NCI-H1694 (cell line): ENCODE measurements at places on chromosomes 7 and 10.

- DNase-seq: no peak
These were observed 303.6 kb downstream of the DGKB start for GRCh38 chr7:14598978-14599377.

GRCh38 chr7:39414224-39415035 lies 151.8 kb upstream of the YAE1 start:
- no peak for DNase-seq

DNA sequence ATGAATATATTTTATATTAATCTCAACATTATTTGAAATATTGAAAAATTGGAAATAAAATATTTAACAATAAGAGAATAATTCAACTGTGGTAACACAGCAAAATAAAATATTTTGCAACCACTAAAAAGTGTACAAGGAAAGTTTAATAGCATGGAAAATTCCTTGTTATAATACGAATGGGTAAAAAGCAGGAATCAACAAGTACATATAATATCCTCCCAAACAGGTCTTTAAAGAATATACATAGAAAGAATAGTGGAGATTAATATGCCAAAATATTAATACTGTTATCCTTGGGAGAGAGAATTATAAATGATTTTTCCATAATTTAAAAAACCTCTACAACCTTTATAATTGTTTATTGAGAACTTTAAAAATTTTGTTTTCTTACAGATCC lies 1.0 kb downstream of the DNAJC12 start:
- DNase-seq: no peak

- no peak for DNase-seq
These were observed 50.8 kb downstream of the CAMK2B start for GRCh38 chr7:44274623-44274975.

- no peak for DNase-seq
These were observed 2.5 kb downstream of the VOPP1 start for GRCh38 chr7:55569797-55570196.

DNA sequence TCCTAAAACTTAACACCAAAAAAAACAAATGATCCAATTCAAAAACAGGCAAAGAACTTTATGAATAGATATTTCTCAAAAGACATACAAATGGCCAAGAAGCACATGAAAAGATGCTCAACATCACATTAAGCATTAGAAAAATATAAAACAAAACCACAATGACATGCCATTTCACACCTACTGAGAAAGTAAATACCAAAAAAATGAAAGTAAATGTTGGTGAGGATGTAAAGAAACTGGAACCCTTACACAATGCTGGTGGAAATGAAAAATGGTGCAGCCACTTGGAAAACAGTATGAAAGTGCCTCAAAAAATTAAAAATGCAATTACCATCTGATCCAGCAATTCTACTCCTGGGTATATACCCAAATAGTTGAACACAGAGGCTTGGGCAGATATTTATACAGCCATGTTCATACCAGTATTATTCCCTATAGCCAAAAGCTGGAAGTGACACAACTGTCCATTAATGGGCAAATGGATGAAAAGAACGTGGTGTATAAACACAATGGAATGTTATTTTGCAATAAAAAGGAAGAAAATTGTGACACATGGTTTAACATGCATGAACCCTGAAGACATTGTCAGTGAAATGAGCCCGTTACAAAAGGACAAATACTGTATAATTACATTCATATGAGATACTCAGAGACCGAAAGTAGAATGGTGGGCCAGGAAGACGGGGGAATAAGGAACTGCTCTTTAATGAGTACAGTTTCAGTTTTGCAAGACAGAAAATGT lies 89.0 kb downstream of the JMJD1C start:
- DNase-seq: no peak

DNA sequence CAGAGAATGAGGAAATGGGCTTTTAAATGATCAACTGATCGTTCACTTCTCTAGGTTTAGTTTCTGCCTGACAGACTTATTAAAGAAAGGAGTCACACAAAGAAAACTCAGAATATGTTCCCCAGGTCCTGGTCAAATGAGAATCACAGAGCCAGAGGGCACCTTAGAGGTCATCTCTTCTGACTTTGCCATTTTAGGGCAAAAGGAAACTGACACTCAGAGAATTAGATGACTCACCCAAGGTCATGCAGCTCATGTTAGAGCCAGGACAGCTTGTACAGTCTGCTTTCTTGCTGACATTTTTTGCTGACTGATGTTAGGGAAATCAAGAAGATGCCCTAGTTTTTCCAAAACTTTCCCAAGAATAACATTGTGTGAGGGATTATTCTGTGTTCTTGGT lies 312.7 kb upstream of the SP8 start:
- DNase-seq: no peak

DNA sequence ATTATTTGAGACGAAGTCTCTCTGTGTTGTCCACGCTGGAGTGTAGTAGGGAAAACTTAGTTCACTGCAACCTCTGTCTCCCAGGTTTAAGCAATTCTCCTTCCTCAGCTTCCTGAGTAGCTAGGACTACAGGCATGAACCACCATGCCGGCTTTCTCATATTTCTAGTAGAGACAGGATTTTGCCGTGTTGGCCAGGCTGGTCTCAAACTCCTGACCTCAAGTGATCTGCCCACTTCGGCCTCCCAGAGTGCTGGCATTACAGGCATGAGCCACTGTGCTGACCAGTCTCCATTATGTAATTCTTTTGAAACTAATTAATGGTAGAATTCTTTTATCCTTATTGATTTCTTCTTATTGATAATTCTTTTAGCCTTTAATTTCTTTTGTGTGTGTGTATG lies 32.5 kb downstream of the PCLO start:
- no peak for DNase-seq

DNA sequence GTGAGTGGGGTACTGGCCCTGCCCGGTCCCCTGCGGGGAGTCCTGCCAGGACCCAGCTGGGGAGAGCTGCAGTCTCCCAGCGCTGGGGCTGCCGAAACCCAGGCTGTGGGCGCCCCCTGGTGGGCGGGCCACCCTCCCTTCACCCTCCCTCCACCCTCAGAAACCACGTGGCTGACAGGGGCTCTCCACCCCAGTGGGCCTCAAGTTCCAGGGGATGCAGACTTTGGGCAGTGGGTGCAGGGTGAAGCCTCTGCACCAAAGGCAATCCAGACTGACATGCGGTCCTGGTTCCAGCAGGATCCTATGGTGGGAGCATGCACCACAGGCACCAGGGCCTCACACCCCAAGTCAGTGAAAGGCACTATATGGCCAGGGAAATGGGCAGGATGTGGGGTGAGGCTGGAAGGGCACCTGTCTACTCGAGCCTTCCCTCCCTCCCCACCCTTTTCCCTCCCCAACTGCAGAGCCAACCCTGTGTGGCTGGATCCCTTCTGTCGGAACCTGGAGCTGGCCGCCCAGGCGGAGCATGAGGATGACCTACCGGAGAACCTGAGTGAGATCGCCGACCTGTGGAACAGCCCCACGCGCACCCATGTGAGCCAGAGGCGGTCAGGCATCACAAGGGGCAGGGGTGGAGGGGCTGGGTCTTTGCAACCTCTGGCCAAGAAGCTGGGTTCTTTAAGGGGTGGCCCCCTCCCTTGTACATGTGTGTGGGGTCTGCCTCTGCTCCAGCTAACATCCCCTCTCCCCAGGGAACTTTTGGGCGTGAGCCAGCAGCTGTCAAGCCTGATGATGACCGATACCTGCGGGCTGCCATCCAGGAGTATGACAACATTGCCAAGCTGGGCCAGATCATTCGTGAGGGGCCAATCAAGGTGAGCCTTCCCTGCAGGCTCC lies 38.8 kb downstream of the PSAP start:
- DNase-seq: peak; percentile 23

DNA sequence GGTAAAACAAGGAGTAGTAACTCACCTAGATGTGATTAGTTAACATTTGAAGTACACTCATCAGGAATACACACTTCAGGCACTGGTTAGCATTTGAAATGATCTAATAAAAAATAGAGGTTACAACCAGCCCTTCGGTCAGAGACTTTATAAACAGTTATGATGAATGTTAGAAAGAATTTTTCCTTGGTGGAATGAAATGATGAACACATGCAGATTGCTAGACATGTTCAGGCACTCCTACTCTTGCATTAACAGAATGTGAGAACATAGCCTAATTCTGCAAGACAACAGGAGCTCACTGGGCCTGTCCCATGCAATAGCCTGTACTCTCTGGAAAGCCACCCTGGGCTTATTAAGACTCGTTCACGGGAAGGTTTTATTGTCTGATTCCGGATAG lies 47.3 kb upstream of the TECTB start:
- DNase-seq: no peak

DNA sequence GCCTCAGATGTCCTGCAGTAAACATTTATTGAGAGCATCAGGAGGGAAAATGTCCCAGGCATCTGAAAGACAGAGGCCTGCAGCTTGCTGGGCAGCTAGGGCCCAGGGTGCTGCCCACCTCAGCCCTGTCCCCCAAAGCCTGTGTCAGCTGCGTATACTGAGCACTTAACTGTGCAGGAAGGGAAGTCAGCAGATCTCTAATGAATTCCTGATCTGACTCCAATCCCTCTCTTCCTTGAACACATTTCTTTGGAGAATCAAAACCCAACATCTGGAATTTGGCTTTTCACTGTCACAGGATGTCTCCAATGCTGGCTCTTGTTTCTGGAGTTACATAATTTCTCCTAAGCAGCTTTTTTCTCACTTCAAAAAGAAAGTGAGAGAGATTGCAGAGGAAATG lies 364.7 kb upstream of the NFE2L3 start:
- DNase-seq: no peak

GRCh38 chr7:138661069-138661635 lies 40.0 kb downstream of the SVOPL start:
- no peak for DNase-seq

DNA sequence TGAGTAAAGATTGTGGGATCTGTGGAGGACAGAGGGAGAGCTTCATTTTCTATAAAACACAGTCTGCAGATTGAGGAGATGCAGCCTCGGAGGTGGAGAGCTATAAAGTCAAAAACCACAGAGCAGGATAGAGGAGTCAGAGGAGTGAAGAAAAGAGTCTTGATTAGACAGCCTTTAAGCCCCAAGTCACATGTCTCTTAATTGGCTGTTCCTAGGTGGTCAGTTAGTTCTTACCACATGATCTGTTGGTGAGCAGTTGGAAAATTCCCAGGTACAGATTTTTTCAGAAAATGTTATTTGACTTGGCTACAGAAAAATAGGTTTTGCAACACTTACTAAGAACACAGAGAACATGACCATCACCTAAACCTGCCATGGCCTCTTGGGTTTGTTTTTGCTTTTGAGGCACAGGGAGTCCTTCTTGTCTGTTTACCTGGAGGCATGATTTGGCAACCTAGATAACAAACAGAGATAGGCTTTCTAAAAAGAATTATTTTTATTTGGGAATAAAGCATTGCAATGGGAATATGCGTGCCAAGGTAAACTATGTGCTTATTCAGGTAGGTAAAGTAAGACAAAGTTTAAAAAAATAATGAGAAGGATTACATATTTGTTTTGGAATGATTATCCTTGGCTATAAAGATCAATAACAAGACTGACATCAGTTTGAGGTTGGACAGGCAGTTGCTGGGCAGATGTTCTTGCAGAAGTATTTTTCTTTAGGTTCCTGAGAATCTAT lies 604 bp upstream of the CYP3A43 start:
- no peak for DNase-seq

- no peak for DNase-seq
These were observed 14.2 kb downstream of the PDLIM1 start for GRCh38 chr10:95276367-95277200.
